ENCODE measurements at places on chromosomes 4 and X.

DNA sequence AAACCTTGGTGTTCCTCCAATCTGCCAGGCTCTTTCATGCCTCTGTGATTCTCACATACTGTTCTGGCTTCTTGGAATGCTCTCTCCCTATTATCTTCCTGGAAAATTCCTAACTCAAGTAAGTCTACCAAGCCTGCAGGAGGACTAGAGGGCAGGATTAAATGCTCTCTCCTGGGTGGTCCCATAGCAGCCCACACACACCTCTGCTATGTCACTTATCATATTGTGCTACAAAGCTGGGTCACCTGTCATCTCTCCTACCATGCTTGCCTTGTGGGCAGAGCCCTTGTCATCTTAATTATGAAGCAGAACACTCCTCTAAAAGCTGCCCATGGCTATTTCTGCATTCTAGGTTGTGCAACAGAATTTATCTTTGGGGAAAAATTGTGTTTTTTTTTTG lies 344.5 kb upstream of the NOCT start:
- no peak for DNase-seq

GRCh38 chrX:75746891-75747639 lies 38.0 kb downstream of the MAGEE2 start:
- peak; percentile 7 for DNase-seq

DNA sequence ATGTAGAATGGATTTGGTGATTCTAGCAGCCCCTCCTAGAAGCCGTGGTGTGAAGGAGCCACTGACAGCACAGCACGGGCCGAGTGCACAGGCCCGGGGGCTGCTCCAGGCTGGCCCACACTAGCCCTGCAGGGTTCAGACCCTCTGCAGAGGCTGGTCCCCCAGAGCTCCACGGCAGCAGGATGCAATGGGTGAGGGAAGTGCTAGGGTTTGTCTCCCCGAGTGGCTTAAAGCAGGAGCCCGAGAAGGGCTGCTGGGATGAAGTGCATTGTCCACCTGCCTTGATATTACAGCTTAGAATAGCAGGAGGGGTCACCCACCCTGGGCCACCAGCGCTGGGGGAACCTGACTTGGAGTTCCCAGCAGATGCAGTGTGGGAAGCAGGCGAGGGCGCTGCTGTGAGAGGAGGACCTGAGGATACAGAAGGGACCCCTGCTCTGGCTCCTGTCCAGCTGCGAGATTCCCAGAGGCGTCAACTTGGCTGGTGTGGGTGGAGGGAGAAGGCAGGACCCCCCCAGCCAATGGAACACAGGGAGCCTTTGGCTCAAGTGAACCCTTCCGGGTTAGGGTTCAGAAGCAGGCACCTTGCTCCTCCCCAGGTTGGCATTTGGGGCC lies 30.0 kb downstream of the WDR1 start:
- DNase-seq, result no peak

- DNase-seq, result no peak
Measured at GRCh38 chrX:16005917-16006316, 117.4 kb upstream of the GRPR start.
